ENCODE measurements at places on chromosomes 7 and 10.

DNA sequence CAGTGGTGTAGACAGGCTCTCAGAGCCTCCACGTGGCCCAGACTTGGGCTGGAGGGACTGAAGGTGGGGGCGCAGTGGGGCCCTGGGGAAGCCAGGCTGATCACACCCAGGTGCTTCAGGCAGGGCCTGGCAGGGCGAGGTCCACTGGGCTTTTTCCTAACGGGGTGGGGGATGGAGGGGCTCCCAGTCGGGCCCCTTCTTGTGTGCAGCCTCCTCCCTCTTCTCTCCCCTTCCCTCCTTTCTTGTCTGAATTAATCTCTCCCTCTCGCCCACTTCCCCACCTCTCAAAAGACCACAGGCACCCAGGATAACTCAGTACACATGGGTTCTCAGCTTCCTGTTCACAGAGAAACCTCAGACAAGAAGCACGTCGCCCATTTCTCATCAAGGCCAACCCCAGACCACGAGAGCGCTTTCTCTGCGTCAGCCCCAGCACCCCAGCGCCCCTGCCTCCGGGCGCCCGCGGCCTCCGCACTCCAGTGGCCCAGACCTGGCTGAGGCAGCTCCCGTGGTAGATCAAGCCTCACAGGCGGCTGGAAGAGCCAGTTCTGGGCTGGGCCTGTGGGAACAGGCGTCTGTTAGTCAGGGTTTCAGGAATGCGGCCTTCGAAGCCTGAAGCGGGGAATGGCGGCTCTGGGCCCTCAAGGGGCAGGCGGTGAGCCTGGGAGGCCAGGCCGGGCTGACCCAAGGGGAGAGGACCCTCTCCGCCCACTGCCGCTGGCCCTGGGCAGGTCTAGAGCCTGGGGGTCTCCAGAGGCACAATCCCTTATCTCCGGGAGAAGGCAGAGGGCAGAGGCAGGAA, 50.6 kb downstream of the PWWP2B start:
- peak; percentile 81 for DNase-seq

DNA sequence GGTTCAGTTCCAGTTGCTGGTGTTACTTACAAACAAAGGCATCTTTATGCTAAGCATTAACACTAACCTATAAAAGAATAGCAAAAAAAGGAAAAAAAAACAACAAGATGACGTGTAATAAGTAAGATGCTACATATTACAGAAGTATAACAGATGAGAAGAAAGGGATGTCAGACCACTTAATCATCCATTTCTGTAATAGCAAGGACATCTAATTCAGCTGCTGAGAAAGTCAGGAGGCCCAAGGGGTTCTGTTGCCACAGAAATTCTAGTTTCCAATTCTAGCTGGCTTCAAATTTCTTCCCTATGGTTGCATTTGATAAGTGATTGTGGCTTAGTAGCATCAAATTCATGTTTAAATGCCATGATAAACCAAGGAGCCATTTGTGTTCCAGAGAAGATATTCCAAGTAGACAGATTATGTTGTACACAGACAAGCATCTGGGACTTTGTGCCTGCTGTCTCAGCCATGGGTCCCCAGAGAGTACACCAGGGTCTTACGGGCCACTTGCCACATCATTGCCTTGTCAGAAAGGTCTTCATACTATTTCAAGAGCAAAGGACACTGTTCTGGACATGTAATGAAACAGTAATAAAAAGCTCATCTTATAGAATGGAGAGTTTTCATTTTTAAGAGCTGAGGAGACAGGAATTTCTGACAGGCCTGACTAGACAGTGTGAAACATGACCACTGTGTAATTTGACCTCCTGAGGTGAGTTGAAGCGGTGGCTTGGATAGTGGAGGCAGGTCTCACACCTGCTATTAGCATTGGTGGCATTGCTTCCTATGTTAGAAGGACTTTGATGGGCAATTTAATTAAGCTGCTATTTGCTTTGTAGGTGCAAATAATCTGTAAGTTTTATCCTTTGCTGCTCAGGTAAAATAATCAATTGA, 4.2 kb upstream of the ASB4 start:
- DNase-seq: no peak

GRCh38 chr10:115164220-115164619, 71.1 kb downstream of the ATRNL1 start:
- DNase-seq: no peak

GRCh38 chr7:77727936-77728701, 31.9 kb downstream of the RSBN1L start:
- DNase-seq: no peak

GRCh38 chr10:3076138-3076537, 8.8 kb downstream of the PFKP start:
- DNase-seq: no peak

DNA sequence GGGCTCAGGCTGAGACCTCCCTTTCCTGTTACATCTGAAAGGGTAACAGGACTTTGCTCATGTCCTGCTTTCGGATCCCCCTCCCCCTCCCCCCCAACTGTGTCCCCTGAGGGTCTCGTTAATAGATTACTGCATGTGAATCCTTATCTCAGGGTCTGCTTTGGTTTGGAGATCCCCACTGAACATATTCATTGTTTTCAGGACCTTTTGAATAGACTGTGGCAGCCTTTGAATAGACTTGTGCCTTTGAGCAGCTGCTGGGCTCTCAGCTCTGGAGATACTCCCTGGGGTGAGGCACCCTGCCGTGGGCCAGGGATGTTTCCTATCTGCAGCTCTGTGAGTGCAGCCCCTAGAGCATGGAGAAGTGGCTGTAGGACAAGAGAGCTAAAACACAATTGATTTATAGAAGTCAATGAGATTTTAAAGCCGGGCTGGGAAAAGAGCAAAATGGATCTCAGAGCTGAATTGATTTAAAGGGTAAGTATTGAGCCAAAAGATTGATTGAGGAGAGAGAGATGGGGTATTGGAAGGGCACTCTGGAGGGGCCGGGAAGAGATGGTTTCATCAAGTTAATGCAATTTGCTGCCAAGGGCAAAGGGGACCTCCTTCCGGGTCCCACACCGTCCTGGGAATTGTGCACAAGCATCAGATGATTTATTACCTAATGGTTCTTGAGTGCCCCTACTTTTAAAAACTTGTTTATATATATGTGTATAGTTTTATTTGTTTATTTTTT, 9.9 kb downstream of the ARHGAP22 start:
- DNase-seq: no peak

- no peak for DNase-seq
These were observed 19.1 kb upstream of the CDK1 start for GRCh38 chr10:60759181-60759580.

GRCh38 chr7:142669074-142669654, 80.1 kb upstream of the PRSS1 start:
- DNase-seq: peak; percentile 9

GRCh38 chr7:16233517-16233916, 187.8 kb downstream of the CRPPA start:
- DNase-seq: no peak

DNA sequence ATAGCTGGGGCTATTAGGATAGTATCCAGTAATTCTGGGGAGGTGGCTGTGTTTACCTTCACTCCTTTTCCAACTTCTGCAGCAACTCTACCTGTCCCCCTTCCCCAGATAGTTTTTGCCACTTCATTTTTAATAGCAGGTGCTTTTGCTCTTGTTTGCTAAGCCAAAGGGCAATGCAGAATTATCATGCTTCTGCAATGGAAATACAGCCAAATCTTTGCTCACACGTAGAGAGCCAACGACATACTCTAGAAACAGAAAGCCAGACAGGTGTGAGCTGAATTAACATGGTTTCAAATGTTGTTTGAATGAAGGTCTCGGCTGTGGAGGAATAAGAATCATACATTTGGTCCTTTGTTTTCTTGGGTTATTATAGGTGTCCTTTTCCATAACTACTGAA, 14.4 kb downstream of the PLEKHS1 start:
- no peak for DNase-seq

- DNase-seq: no peak
These were observed 25.7 kb downstream of the CHST3 start for GRCh38 chr10:71989661-71990454.

DNA sequence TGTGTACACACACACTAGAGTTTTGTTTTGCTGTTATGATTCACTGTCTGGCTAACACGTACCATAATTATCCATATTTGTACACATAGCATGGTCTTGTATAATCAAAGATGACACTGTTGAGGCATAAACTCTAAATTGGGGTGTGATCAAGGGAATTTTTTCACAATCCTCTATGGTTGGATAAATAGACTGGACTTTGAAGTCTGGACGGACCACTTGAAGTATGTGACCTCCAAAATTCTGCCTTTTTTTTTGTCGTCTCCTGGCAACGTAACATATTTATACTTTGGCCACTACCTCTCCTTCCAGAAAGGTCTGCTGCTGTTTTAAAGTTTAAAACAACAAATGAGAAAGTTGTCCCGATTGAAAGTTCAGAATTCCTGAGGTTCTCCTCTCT, 193.4 kb downstream of the CACNB2 start:
- DNase-seq: no peak

DNA sequence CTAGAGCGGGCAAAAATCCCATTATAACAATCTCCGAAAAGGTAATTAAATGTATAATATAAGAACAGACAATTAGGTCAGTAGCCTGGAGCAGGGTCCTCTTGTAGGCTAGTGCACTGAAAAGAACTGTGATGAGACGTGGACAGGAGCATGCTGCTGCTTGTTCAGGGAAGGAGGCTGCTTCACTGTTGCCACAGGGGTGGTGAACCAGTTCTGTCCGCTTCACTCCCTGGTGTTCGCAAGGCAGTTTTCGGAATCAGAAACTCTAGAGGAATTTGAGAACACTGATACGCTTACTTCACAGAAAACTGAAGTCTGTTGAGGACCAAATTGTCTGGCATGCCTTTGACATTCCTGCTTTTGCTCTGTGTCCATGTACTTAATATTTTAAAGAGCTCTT, 17.4 kb downstream of the ZNRF2 start:
- no peak for DNase-seq

GRCh38 chr10:6020826-6021225, 41.3 kb downstream of the IL2RA start:
- no peak for DNase-seq

- no peak for DNase-seq
These were observed 208.8 kb downstream of the KCNMA1 start for GRCh38 chr10:77428691-77429395.

DNA sequence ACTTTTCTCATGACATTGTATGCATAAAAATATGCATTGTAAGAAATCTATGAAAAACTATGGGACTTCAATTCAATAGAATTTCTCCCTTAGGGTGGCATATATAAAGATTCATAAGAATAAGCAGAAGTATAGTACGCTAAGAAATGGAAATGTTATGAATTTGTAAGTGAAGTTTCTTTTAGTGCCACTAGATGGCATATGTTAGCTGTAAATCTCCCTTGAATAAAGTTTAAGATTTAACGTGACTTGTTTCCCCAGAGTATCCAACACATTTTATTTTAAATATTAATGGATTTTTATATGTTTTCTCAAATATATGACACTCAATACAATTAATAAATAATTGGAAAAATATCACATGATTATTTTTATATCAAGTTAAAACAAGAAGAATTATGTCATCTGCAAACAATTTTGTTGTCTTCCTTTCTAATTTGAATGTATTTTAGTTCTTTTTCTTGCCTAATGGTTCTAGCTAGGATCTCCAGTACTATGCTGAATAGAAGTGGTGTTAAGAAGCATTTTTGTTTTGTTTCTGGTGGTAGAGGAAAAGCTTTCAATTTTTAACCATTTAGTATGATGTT, 287.2 kb downstream of the HGF start:
- DNase-seq: no peak

DNA sequence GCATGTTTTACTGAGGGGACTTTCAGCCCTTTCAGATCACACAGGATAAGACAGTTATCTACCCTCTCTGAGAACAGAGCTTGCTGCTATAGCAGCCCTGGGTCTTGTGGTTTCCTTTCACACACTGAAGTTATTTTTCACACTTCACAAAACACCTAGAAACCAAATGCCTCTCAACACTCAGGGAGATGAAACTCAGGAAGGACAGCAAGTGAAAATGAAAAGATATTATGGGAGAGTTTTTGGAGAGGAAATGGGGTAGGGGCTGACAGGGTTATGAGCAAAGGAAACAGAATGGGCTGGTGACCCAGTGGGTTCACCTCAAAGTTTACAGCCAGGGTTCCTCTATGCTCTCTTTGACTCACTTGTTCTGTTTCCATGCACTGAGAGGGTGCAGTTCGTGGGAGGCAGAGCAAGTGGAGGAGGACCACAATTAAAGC, 17.0 kb upstream of the GIMAP2 start:
- peak; percentile 85 for DNase-seq

- no peak for DNase-seq
These were observed 17.3 kb downstream of the HSPA14 start for GRCh38 chr10:14855453-14855852.

DNA sequence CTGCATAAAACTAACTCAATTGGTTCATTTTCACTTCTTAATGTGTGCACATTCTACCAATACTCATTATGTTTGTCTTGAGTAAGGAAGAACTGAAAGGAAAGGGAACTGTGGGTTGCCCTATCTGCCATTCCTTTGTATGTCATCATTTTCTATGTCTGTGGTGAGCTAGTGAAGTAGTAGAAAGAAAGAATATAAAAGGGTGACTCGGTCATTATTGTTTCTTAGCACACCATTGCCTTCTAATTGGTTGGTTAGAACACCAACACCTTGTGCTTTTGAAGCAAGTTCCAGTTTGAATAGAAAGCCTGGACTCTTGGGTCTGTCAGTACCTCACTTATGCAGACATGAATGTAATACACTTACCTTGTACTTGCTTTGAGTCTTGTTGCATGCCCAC, 64.3 kb upstream of the MDFIC start:
- no peak for DNase-seq

DNA sequence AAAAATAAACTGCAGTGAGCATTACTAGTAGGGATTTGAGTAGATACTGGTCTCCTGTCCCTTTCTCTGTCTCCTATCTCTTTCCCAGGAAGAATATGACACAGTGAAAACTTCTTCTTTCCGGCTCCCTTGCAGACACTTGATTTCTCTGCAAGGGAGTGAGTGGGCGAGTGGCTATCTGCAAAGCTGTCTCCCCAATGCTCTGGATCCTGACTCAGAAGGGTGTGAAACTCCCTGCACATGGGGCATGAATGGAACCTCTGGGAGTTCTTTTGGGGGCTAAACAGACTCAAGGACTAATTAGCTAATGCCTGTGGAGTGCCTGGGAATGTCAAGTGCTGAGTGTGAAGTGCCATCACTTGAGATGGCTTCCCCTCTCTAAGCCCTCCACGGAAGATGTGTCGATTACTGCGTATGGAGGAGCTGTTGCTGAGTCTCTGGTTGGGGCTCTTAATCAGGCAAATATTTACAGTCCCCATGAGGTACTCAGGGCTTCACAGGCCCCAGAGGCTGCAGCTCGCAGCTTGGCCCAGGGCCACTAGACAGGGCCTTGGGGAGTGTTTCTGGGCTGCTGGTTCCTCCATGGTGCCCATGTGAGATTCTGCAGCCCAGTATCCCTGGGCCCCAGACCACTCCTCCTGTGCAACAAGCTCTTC, 139.8 kb downstream of the RPS24 start:
- no peak for DNase-seq
